ENCODE measurements at places on chromosomes 7 and 10.

GRCh38 chr10:106038246-106038645 is 1126.3 kb downstream of the SORCS1 start:
- no peak for DNase-seq

GRCh38 chr10:65555192-65555591 is 1370.6 kb upstream of the LRRTM3 start:
- DNase-seq: no peak

- no peak for DNase-seq
Observed at GRCh38 chr7:109926738-109927137, 1164.2 kb upstream of the LRRN3 start.

- DNase-seq: no peak
Observed at GRCh38 chr7:79453266-79453557, 255 bp downstream of the MAGI2 start.

DNA sequence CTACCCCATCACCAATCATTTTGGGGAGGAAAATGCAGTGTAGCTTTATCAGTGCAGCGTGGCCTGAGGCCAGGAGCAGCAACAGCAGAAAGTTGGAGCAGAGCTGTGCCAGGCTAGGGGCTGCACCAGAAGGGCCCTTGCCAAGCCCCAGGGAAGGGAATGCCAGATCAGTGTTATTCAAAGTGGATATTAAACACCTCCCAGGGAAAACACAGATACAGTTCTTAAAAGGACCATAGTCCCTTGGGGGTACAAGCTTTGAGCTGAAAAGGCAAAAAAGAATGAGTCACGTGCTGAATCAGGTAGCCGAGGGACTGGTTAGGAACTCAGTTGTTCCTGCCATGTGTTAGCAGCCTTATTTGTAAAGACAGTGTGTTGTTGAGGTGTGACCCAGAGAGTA is 54.0 kb downstream of the GSDME start:
- no peak for DNase-seq

DNA sequence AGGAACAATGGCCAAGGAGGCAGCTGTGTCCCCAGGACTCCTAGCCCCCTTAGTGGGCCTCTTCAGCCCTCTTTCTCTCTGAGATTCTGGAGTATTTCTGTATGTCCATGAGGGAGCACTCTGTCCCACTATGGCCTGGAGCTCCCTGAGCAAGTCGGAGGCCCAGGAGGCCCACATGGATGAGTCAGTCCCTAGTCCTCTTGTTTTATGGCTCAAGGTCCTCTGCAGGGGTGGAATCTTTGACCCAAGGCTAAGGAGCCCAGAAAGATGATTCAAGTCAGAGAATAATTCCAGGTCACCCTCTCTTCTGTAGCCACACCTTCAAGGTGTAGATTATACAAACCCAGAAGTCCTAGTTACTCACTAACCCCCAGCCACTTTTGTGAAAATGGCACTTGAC is 125.6 kb downstream of the PLXNA4 start:
- no peak for DNase-seq

DNA sequence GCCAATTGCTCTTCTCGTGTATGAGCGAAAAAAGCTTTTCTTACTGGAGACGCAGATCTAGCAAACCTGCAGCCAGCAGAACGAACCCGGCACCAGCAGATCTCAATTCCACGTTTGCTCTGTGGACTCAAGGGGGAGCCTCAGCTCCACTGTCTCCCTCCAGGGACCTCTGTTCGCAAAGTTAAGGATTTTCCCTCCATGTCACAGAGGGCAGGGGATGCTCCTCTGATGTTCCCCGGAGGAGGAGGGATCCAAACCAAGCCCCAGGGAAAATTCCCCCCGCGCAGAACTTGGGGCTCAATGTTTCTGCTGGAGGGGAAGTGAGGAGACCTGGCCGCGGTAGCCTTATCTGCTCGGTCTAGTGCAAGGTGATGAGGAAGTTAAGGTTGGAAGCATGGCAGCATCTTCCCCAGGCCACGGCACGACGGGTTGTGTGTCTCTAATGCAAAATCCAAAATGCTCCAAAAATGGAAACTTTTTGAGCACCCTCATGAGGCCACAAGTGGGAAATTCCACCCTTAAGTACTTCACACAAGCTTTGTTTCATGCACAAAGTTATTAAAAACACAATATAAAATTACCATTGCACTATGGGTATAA is 9.0 kb downstream of the IQCE start:
- DNase-seq: no peak

DNA sequence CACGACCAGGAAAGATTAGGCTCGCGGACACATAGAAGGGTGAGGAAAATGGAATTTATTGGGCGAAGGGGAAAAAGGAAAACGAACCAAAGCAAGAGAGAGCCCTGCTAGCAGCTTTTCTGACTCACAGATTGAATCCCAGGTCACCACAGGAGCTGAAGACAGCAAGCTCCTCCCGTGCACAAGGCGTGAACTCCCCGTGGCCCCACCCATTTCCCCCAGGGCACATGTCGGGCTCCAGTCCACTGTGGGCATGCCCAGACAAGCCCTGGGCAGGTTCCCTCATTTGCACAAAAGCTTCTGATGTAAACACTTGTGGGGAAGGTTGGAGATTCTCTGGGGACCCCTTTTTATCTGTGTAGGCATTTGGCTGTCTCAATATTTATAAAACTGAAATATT is 582.4 kb downstream of the SUGCT start:
- DNase-seq: no peak

GRCh38 chr10:855671-856070 is 75.8 kb downstream of the LARP4B start:
- DNase-seq: no peak

DNA sequence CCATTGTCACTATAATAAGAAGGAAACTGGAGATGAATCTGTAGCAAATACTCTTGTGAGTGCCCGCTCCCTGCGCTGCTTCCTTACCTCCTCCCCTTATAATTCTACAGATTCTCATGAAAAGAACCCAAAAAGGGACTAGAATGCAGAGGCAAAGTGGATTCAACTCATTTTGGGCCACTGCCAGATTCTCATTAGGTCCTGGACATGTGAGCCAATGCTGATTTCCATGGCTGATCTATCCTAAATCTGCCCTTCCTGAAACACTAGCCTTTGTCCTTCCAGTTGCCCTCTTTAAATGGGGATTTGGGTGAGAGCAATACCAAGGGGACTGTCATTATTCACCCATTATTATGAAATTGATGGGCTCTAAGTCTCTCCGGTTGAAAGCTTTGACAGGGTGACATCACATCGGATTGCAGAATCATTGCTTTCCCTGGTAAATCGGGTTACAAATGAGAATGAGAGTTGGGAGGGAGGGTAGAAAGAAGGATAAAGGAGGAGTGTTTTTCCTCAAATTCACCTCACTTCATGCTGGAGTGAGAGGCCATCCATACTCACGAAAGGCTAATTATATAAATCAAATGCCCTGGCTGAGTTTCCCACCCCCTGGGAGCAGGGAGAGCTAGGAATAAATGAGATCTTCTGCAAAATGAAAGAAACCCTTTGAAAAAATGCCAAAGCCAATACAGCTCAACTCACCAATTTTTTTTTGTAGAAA is 37.5 kb downstream of the PTN start:
- no peak for DNase-seq

GRCh38 chr10:78038105-78038504 is 4.4 kb downstream of the RPS24 start:
- DNase-seq: no peak

- no peak for DNase-seq
Observed at GRCh38 chr10:71846816-71847215, 4.2 kb downstream of the PSAP start.

- no peak for DNase-seq
Observed at GRCh38 chr10:125252937-125253336, 92.6 kb upstream of the CTBP2 start.

GRCh38 chr7:112150823-112151641 is 55.2 kb downstream of the DOCK4 start:
- no peak for DNase-seq

- no peak for DNase-seq
Observed at GRCh38 chr7:6495597-6496262, 48.0 kb upstream of the DAGLB start.

DNA sequence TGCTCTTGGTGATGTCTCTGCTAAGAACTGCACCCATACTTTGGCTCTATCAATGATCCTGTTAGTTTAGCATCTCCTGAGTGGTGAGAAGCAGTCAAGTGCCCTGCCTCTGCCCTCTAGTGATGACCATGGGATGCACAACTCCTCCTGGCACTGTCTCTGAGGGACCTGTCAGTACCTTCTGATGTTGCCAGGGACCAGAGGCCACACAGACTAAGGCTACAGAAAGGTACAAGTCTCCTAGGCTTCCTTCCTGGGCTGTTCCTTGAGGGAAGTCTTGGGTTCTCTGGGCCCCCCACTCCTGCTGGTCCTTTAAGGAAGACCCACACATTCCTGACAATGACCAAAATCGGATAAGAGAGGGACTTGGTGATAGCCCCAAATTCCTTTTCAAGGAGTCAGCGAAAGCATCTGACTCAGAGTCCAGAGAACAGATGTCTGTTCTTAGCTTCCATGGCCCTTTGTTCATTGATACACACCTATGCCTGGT is 15.3 kb downstream of the NKX2-3 start:
- DNase-seq: no peak

DNA sequence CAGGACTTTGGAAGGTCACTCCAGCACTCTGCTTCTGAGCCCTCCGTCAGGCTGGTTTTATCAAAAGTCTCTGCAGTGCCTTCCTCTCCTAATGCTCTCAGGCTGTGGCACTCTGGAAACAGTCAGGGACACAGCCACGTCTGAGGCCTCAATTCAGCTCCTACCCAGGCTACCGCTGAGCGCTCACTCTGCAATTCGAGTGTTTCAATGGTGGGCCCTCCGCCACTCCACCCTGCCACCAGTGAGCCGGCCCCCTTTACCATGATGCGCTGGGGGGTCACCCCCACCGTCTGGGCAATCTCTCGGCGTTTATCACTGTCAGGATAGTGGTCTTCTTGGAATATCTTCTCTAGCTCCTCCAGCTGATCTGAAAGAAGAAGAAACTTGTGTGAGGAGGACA is 3.5 kb downstream of the NOBOX start:
- no peak for DNase-seq
